IgD-negative memory B cell (primary cell): ENCODE measurements at places on chromosomes 2 and 18. TPM values are rescaled to one million over a fixed set of nuclear protein-coding genes. Genes with fewer than 3 reads are reported as not detected.

Gene ZNF804A
- polyA plus RNA-seq: 4.5 TPM

Gene CTLA4
- not detected for polyA plus RNA-seq

Gene KCNS3
- polyA plus RNA-seq: not detected

Gene LRRC30
- not detected for polyA plus RNA-seq

Gene IL18RAP
- polyA plus RNA-seq: 0.55 TPM

Gene PDE1A
- not detected for polyA plus RNA-seq

Gene KLHL41
- polyA plus RNA-seq: not detected

Gene EDAR
- polyA plus RNA-seq: 0.26 TPM

Gene DSG1
- not detected for polyA plus RNA-seq

Gene VWC2L
- not detected for polyA plus RNA-seq

Gene AQP12A
- not detected for polyA plus RNA-seq

Gene HAAO
- polyA plus RNA-seq: 5.7 TPM

Gene REG1B
- not detected for polyA plus RNA-seq

Gene IL36A
- polyA plus RNA-seq: not detected

Gene NETO1
- 1.2 TPM for polyA plus RNA-seq

Gene TCF23
- polyA plus RNA-seq: not detected

Gene LAMA1
- not detected for polyA plus RNA-seq

Gene ZNF892
- 0.53 TPM for polyA plus RNA-seq

Gene SP140
- polyA plus RNA-seq: 130 TPM

Gene CCDC178
- polyA plus RNA-seq: not detected

Gene AAK1
- 6.0 TPM for polyA plus RNA-seq

Gene PROKR1
- not detected for polyA plus RNA-seq

Gene CRYBA2
- not detected for polyA plus RNA-seq

Gene MOGAT1
- polyA plus RNA-seq: not detected

Gene C2orf78
- not detected for polyA plus RNA-seq

Gene WNT6
- 0.86 TPM for polyA plus RNA-seq

Gene KIAA2012
- not detected for polyA plus RNA-seq
